ENCODE measurements at places on chromosomes 1 and 21.

GRCh38 chr21:27648560-27648959 lies 681.7 kb upstream of the ADAMTS5 start:
- no peak for DNase-seq

GRCh38 chr1:48107516-48107915 lies 110.3 kb upstream of the TRABD2B start:
- no peak for DNase-seq

DNA sequence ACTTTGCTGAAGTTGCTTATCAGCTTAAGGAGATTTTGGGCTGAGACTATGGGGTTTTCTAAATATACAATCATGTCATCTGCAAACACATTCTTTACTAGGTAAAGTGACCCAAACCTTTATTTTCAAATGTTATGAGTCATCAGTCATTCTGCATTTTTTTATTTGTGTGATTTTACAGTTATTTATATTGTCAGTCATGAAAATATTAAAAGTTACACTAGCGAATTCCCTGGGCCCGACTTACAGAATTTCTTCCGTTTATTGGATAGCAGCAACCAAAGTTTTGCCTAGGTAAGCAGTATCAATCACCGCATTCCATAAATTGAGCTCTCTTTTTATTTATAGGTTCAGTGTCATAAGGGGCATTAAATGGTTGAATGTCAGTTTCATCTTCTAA lies 13.8 kb downstream of the OR2M5 start:
- no peak for DNase-seq

DNA sequence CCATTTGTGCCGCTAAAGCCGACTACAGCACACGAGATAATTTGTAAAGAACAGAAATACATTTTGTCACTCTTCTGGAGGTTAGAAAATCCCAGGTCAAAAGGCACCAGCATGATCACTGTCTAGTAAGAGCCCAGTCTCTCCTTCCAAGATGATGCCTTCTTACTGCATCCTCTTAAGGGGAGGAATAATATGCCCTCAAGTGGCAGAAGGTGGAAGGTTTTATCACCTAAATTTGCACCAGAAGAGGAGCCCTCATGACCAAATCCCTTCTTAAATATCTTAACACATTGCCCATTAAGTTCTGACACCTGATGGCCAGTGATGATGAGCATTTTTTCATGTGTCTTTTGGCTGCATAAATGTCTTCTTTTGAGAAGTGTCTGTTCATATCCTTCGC lies 326.7 kb upstream of the RGS18 start:
- DNase-seq, result no peak

DNA sequence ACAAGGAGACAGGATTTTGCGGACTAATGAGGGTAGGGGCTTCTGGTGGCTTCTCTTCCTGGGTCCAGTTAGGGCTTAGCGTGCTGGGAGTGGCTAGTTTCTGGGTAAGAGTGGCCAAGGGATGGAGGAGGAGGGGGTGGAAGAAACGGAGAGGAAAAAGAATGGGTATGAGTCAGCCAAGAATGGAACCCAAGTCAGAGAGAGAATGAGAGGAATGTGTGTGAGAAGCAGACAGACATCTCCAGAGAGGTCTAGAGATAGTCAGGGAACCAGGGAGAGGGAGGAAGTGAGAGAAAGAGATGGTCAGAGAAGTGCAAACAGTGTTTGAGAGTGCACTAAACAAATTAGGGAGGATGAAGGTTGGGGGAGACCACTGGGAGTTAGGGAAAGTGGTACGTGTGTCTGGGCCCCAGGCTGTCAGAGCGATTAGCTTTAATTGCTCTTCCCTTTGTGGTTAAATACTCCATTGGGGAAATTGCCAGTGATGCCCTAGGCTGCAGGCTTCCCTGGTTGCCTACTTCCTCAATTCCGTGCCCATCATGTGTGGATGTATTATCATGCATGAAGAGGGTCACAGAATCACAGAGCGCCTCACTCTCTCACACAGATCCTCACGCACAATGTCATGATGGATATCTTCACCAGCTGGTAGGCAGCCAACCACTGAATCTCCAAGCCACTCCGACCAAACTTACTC lies 1.4 kb downstream of the PEA15 start:
- DNase-seq, result no peak

DNA sequence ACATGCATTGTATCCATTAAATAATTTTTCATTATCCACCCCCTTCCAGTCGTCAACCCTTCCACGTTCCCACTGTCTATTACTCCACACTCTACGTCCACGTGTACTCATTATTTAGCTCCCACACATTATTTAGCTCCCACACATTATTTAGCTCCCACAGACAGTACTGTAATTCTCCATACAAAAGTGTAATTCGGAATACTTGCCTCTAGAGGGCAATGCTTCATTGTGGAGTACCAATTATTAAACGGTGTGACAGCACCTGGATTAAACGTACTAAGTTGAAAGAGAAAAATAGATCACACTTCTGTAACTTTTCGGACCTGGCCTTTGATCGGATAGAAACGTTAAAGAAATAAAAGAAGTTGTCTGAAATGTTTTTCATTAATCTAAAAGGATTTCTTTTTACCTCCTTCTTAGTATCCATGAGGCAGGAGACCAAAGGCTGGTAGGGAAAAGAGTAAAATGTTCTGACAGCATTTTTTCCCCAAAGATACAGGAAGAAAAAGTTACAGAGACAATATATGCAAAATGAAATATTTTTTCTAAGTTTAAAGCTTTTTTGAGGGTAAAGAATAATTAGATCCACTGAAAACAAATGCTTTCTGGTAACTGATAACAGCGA lies 99.2 kb downstream of the LHX8 start:
- DNase-seq, result no peak

DNA sequence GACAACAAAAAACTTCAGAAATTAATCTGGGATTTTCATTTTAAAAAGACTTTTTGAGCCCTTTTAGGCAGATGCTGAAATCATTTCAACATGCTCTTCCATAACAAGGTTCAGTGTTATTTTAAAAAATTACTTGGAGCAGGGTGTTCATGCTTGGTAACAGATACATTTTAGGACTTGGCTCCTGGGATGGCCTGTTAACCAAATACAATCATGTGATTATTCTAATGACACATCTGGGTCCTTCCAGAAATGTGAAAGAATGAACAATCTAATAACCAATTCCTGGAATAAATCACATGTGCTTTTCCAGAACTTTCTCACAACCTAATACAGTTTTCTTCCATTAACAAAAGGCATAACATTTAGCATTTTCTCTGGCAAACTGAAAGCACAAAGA lies 379.8 kb upstream of the RUNX1 start:
- DNase-seq, result no peak
